Activated T-helper 2 cell treated with anti-CD3 and anti-CD28 coated beads, Interferon-gamma antibody, Interleukin-2, Interleukin-4, amounts not matched to agents 10 μg/mL and 5 μg/mL and 100 μg/mL, durations not matched to agents 14 hours and 24 hours and 36 hours (primary cell): ENCODE measurements at places on chromosomes 16 and 17.

GRCh38 chr17:77476931-77477805, 336.4 kb downstream of the SEC14L1 start:
- no peak for DNase-seq
- peak overlapping the region; percentile 64 for H3K27ac ChIP-seq
- no peak overlapping the region for H3K4me3 ChIP-seq
- peaks cover 60% of the 10 kb centered on the region for H3K4me1 ChIP-seq
- H3K27me3 ChIP-seq = no peaks in the 10 kb centered on the region

DNA sequence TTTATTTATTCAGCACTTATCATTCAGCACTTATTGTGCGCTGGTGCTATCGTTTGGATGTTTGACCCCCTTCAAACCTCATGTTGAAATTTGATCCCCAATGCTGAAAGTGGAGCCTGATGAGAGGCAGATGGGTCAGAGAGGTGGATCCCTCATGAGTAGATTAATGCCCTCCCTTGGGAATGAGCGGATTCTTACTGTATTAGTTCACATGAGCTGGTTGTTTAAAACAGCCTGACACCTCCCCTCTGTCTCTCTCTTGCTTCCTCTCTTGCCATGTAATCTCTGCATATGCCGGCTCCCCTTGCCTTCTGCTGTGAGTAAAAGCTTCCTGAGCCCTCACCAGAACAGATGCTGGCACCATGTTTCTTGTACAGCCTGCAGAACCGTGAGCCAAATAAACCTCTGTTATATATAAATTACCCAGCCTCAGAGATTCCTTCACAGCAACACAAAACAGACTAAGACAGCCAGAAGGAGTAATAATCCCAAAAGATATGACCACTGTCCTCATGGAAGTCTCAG, 111.1 kb downstream of the CACNG3 start:
- H3K27me3 ChIP-seq = no peaks in the 10 kb centered on the region
- DNase-seq = no peak
- no peaks in the 10 kb centered on the region for H3K36me3 ChIP-seq
- H3K27ac ChIP-seq = no peak overlapping the region

DNA sequence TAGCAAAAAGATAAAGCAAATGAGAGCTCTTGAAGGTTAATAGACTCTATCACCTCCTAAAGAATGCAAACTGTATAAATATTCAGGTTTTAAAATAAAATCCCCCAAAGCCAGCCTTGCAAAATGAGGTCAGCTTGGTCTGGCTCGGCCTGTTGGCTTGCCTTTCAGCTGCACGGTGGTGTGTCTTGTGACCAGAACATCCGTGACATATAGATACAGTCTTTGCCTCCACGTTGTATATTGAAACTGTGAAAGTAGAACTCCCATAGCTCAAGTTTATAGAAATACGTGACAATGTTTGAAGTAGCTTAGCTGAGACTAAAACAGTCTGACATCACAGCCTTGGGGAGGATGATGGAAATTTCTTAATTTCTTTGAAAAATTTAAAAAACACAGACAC, 236.6 kb upstream of the MYOCD start:
- no peak overlapping the region for H3K4me3 ChIP-seq
- DNase-seq = no peak
- no peaks in the 10 kb centered on the region for H3K4me1 ChIP-seq
- no peaks in the 10 kb centered on the region for H3K27me3 ChIP-seq

DNA sequence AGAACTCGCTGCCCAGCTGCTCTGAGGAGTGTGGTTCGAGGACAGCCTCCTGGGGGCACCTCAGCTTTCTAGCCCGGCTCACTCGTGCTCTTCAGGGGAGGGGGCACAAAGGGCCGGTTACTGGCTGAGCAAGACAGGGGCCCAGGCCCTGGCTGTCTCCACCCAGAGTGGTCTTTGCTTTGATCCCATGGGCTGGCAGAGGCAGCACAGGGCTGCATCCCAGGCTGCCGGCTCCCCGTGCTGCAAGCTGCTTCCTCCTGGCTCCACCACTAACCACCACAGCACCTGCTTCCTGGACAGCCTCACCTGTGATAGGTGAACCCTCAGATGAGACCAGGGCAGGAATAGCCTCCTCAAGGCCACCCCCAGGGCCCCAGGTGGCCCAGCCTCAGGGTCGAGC, 6.8 kb downstream of the SPPL2C start:
- peaks cover 2% of the 10 kb centered on the region for H3K4me1 ChIP-seq
- peaks cover 12% of the 10 kb centered on the region for H3K27me3 ChIP-seq
- no peak for DNase-seq
- H3K27ac ChIP-seq = no peak overlapping the region
- H3K4me3 ChIP-seq = no peak overlapping the region

DNA sequence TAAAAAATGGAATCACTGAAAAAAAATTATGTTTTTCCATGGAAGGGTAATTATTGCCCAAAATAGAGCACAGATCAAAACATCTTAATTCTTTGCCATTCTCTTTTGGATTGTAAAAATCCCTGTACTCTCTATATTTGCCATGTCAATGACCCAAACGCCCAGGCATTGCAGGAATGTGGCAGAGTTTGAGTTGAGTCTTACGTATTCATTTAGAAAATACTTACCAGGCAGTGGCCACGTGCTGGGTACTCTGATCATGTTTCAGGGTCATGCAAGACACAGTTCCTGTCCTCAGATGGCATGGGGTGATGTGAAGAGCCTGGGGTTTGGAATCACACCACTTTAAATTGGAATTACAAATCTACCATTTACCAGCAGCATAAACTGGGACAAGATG, 267.7 kb downstream of the ABCC12 start:
- peaks cover 12% of the 10 kb centered on the region for H3K27me3 ChIP-seq
- no peak overlapping the region for H3K4me3 ChIP-seq
- H3K27ac ChIP-seq = no peak overlapping the region
- no peak for DNase-seq

DNA sequence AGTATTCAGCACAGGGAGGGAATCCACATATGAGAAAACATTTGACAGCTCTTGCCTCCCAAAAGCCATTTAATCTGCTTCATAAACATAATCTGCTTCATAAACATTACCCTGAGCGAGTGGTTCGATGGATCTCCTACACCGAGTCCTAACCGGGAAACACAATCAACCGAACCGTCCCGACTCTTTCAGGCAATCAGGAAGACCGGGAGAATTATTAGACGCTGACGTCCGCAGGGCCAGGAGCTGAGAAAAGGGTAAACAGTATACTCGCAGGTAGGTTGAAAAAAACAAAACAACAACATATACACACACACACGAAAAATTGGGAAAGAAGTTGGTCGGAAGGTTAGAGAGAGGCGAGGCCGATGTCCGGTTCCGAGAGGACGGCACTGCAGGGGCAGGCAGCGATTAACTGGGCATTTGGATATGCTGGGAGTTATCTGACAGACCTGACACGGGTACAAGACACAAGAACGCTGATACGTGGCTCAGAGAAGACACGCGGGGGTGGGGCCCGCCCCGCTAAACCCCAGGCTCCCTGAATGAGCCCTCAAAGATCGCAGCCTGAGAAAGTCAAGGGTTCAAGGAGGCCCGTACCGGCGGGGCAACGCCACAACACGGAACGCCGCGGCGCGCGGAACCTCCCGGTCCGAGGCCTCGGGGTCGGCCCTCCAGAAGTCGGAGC, 585 bp downstream of the AP1G1 start:
- no peak for DNase-seq
- H3K36me3 ChIP-seq = peaks cover 23% of the 10 kb centered on the region
- H3K27ac ChIP-seq = peak overlapping the region; percentile 100
- H3K4me1 ChIP-seq = peaks cover 20% of the 10 kb centered on the region
- H3K27me3 ChIP-seq = no peaks in the 10 kb centered on the region

DNA sequence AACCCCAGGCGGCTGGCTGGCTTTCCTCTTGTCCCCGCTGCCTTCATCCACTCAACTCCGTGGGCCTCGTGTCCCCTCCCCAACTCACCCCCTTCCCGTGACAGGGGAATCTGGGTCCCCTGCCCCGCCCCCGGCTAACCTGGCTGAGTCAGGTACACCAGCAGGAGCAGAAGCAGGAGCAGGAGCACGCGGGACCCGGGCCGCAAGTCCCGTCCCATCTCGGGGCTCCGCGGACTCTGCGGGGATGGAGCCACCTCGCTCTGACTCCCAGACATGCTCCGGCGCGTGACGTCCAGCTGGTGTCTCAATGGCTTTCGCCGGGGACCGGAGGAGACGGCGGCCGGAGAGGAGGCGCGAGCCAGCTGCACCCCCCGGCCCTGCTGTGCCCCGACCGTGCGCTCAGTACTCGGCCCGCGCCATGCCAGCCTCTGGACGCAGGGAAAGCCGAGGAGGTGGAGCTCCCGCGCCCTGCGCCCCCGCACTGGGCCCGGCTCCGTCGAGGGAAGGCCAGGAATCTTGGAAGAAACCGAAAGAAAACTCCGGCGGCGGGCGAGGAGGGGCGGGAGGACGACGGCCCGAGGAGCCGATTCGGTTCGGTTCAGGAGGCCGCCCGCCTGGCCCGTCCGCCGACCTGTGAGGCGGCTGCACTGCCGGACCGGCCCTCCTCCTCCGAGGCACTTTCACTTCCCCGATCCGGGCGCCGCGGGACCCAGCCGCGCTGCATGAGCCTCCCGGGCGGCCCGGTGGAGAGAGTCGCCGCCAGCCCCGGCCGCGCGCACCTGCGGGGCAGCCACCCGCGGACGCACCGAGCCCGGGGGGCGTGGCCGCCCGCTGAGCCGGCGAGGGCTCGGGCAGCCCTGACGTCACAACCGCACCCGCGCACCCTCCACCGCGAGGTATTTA, at the start of the genes CXCL16 and ZMYND15:
Gene CXCL16 (minus strand): TSS at position 807 of the 903 bp plus-strand sequence. CDS start 589 bp downstream, at position 218.
Gene ZMYND15 (plus strand): TSS at position 712 of the 903 bp plus-strand sequence. CDS start 716 bp downstream, outside the sequence.
- peak within 1 kb of the TSS; percentile 83 for H3K4me3 ChIP-seq
- peaks cover 21% of the 10 kb centered on the region for H3K4me1 ChIP-seq
- H3K36me3 ChIP-seq = peaks cover 3% of the 10 kb centered on the region
- DNase-seq = peak; percentile 40
- peak within 1 kb of the TSS; percentile 23 for H3K27ac ChIP-seq

GRCh38 chr16:57915811-57916488, 55.0 kb downstream of the CNGB1 start:
- H3K36me3 ChIP-seq = no peaks in the 10 kb centered on the region
- H3K4me1 ChIP-seq = no peaks in the 10 kb centered on the region
- no peak overlapping the region for H3K27ac ChIP-seq
- H3K27me3 ChIP-seq = no peaks in the 10 kb centered on the region

GRCh38 chr16:11183951-11184350, 72.1 kb downstream of the SOCS1 start:
- H3K36me3 ChIP-seq = peaks cover 29% of the 10 kb centered on the region
- no peaks in the 10 kb centered on the region for H3K27me3 ChIP-seq
- no peak for DNase-seq
- H3K4me1 ChIP-seq = peaks cover 48% of the 10 kb centered on the region
- peak overlapping the region; percentile 88 for H3K27ac ChIP-seq
